Activated T-helper 1 cell treated with anti-CD3 and anti-CD28 coated beads, Interleukin-2, amount 50 U/mL, for 16 hours (primary cell): ENCODE measurements at places on chromosomes 6 and 20.

GRCh38 chr20:9195031-9195430, 126.1 kb downstream of the PLCB4 start:
- no peak for DNase-seq

GRCh38 chr20:43190332-43190953, 737 bp upstream of the PTPRT start:
- DNase-seq, result no peak

DNA sequence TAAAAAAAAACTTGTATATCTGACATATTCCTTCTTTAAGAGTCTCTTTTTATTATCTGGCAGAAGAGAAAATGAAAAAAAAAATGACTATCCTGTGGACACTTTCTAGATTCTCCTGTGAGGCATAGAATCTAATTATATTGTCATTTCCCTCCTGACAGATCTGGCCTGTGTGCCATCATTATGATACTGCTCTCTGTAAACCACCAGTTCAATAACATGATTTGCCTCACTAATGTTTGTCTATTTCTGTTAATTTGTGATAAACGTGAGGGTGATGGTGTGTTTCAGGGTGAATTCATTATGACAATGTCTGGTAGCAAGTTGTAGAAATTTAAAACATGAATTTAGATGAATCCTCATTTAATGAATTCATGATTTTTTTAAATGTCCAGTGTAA, 844.5 kb upstream of the ADGRB3 start:
- no peak for DNase-seq

GRCh38 chr6:147820520-147820919, 312.0 kb downstream of the SAMD5 start:
- no peak for DNase-seq

GRCh38 chr20:44609516-44610312, 27.3 kb downstream of the PKIG start:
- DNase-seq, result peak; percentile 73

GRCh38 chr20:41902346-41902745, 284.2 kb upstream of the CHD6 start:
- DNase-seq, result no peak
